ENCODE measurements at places on chromosomes 11 and 22.

- no peak for DNase-seq
These were observed 426.4 kb upstream of the LUZP2 start for GRCh38 chr11:24070435-24070834.

DNA sequence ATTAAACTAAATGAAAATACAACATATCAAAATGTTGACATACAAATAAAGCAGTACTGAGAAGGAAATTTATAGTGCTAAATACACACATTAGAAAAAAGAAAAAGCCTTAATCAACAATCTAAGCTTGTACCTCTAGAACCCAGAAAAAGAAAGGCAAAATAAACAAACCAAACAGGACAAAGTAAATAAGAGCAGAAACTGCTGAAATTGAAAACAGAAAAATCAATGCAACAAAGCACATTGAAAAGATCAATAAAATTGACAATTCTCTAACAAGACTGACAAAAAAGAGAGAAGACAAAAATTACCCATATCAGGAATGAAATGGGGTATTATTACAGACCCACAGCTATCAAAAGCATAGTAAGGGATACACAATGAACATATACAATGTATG lies 21.0 kb downstream of the DCUN1D5 start:
- DNase-seq, result no peak

- no peak for DNase-seq
These were observed 20.4 kb downstream of the BIRC2 start for GRCh38 chr11:102367364-102367763.

DNA sequence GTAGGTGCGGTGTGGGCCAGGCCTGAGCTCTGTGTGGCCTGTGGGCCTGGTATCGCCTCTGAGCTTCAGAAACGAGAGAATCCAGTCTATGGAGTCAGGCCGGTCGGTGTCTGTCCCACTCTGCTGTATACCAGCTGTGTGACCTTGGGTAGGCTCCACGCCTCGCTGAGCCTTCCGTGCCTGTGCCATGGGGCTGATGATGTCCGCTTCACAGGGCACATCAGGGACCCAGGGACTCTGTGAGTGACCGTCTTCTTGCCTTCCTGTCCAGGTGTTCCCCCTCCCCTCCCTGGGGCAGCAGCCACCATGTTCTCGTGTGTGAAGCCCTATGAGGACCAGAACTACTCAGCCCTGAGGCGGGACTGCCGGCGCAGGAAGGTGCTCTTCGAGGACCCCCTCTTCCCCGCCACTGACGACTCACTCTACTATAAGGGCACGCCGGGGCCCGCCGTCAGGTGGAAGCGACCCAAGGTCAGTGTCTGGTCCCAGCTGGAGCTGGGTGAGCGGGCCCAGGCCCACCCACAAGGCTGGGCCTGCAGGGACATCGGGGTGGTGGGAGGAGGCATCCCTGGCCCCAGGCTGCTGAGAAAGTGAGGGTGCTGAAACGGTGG lies 17.9 kb downstream of the CAPN5 start:
- no peak for DNase-seq

DNA sequence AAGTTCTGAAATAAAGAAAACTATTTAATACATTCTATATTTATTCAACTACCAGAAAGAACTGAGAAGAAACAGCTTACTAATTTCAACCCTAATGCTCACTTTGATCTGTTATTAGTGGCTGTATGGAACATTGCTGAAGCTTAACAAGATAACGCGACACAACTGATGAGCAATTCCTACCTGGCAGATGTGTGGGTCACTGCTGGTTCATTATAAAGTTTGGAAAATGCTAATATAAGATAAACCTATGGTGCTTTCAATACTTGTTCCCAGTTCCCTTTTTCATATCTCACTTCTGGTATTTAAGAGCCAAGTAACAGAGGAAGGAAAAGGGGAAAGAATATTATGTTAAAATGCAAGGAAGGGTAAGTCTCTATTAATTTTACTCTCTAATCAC lies 10.5 kb downstream of the CTSC start:
- DNase-seq, result no peak

DNA sequence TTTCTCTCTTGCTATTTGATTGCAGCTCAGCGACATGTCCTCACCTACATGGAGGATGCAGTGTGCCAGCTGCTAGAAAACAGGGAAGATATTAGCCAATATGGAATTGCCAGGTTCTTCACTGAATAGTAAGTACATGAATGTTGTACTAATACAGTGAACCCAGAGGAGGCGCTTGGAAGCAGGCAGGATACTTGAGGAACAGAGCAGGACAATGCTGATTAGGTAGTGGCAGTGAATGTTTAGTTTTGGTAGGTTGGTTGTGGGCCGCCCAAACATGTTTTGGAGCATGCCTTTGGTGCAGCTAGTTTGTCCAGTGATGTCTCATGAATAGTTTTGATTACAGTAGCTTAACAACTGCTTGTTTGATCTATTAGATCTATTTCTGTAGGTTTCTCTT lies 50.6 kb downstream of the CSTPP1 start:
- no peak for DNase-seq

GRCh38 chr11:131511794-131512193 lies 141.4 kb downstream of the NTM start:
- no peak for DNase-seq

DNA sequence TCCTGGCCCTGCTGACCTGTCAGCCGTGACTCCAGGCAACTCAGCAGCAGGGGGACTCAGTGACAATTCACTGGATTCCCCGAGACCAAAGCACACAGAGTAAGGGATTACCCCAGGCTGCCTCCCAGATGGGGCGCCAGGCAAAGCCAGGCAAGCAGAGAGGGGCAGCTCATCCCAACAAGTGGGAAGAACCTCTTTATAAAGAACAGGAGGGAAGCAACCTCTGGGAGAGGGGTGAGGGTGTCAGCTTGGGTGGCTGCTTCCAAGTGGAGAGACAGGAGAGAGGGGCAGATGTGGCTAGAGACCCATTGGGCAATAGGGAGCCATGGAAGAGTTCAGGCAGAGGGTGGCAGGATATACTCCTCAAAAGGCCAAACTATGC lies 1.2 kb downstream of the SLC22A12 start:
- no peak for DNase-seq

DNA sequence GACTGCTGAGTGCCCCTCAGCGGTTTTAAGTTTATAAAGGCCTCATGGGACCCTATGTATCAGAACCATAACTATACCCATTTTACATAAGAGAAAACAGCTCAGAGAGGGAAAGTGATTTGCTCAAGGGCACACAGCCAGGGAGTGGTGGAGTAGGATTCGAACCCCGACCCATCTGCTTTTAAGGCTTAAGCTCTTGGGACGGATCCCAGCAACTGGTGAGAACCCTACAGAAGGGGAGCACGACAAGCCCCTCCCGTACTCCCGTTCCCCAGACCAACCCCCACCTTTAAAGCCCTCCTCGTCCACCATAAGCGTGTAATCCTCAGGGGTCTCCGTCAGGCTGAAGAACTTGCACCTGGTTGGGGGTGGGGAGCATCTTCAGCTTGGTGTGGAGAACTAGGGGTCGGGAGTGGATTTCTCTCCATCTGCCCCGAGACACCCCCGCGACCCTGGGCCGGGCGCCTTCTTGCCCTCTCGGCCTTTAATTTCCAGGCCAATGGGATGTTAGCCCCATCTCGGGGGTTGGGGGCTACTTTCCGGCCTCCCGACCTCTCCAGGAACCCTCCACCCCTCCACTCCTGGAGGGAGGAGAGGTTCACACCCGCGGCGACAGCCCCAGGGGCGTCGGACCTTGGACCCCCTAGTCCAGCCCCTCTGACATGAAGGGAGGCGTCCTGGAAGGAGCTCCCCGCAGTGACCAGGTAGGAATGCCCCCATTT lies 725 bp downstream of the CASTOR1 start:
- no peak for DNase-seq

GRCh38 chr22:47001288-47001687 lies 238.8 kb downstream of the TBC1D22A start:
- DNase-seq, result no peak

DNA sequence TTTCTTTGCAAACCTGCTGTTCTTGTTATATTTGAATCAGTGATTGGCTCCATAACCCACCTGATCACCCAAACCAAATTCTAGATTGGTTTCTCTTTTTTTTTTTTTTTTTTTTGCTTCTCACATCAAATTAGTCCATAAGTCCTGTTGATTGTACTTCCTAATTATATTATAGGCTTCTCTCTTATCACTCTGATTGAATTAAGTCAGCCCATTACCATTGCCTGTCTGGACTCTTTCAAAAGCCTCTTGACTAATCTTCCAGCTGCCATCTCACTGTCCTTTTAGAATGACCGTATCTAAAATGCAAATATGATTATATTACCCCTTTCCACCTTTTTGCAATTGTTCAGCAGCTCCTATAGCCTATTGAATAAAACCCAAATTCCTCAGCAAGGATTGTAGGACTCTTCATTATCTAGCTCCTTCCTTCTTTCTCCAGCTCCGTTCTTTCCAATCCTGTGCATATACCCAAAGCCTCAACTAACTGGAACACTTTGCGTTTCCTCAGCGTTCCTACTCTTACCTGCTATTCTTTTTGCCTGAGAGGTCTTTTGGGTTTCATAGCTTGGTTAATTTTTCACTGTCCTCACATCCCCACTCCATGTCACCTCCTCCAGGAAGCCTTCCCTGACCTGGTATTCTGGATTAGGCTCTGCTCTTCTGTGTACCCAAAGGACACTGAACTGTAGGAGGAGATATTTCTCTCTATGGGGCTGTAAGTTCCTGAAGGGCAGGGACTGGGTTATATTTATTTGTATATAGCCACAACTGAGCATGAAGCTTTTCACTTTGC lies 423.3 kb downstream of the TMEM135 start:
- no peak for DNase-seq

- no peak for DNase-seq
These were observed 11.7 kb upstream of the ASPHD2 start for GRCh38 chr22:26417406-26417805.

DNA sequence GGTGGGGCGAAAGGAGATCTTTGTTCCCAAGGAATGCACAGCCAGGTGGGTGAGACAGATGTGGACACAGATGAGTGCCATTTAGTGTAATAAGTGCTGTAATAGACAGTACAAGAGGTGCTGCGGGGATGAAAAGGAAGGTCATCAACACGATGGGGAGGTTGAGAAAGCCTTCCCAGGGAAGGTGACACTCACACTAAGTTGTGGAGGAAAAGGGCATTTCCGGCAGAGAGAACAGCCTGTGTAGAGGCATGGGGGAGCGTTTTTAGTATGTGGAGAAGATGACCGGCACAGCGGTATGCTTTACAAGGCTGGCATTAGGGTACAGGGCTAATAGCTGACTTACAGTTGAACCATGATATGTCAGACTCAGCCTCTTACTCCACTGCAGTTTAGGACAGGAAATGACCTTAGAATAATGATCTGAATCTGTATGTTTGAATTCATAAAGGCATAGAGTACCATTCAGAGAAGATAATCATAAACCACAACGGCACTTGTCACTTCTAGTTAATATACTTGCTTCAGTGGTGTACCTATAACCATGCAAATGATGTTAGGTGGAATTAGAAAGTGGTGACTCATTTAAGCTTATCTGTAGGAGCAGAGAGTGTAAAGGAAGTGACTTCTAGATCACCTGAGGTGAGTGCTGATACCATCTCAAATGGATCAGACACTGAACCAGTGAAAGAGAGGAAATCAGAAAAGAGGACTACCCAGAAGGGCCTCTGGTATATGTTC lies 60.6 kb downstream of the FAM83F start:
- no peak for DNase-seq

GRCh38 chr11:118948000-118948399 lies 8.1 kb upstream of the UPK2 start:
- DNase-seq, result no peak

DNA sequence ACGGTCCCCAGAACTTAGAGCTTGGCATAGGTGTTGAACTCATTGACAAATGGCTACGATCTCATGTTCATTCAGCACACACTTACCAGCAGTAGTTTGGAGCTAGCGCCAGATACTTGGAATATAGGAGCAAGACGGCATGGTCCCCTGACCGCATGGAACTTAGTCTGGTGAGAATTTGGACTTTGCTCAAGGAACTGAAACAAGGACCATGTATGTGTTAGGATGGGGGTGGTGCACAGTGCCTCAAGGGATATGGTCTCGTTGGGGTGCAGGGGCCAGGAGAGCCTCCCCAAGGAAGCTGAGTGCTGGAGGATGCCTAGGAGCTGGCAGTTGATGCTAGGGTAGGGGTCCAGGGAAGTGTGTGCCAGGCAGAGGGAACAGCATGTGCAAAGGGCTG lies 119.2 kb downstream of the KIAA1671 start:
- no peak for DNase-seq

DNA sequence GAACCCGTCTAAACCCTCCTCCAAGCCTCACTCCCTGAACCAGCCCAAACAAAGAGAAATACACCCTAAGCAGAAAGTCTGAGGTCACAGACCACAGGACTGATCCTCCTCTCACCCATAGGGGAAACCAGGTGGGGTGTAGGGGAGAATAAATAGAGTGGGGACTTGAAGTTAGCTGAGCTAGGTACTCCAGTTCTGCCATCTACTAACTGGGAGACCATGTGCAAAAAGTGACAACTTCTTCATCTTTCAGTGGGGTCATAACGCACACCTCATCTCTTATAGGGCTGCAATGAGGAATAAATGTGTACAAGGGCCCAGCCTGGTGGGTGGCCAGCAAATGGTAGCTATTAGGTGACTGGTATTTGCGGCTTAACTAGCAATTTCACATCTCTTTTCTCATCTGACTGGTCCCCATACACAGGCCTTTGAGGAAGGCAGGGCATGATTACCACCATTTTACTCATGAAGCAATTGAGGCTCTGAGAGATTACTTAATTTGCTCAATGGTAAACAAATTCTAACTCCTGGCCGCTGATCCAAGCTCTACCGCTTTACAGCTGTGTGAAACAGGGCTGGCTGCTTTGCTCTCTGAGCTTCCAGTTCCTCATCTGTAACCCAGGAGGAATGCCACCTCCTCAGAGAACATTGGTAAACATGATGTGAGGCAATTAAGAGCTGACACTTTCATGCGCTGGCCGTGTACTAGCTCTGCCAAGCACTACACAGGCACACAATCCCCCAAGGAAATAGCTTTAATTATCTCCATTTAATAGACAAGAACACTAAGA lies 16.6 kb downstream of the TBC1D10A start:
- no peak for DNase-seq

DNA sequence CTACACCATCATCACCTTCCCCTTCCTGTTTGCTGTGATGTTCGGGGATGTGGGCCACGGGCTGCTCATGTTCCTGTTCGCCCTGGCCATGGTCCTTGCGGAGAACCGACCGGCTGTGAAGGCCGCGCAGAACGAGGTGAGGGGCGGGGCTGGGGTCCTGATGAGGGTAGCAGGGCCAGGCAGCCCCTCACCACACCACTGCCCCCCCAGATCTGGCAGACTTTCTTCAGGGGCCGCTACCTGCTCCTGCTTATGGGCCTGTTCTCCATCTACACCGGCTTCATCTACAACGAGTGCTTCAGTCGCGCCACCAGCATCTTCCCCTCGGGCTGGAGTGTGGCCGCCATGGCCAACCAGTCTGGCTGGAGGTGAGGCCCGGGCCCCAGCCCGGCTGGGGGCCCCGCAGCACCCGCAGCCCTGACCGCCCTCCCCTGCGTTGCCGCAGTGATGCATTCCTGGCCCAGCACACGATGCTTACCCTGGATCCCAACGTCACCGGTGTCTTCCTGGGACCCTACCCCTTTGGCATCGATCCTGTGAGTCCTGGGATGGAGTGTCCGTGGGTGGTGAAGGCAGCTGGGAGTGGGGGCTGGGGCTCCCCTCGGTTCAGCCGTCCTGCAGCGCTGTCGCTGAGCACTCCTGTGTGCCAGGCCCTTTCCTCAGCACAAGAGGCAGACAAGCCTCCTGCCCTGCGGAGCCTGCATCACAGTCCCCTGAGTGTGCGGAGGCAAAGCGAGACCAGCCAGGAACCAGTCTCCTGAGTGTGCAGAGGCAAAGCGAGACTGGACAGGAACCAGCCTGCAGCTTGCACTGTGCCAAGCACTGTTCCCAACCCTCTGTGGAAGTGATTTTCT lies 8.8 kb downstream of the TCIRG1 start:
- no peak for DNase-seq

- DNase-seq, result no peak
These were observed 490.4 kb downstream of the INSC start for GRCh38 chr11:15605094-15605493.
